ENCODE measurements at places on chromosomes 5 and 9.

GRCh38 chr5:150517272-150518152 is 9.6 kb downstream of the NDST1 start:
- peak; percentile 3 for DNase-seq

DNA sequence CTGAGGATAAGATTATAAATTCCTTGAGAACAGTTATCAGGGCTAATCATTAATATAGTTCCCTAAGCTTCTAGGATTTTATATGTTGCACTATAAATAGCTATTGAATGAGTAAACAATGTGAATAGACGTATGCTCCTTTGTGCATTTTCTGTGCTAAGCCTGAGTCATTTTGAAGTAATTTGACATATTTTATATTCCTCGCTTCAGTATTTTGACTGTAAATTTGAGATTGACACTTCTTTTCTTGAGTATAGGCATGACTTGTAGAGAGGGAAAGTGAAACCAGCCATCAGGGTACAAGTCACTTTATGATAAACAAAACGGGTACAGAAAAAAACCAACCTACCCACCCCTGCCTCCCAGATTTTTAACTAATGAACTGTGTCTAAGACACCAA is 367.7 kb upstream of the PRR16 start:
- no peak for DNase-seq

- DNase-seq = no peak
These were observed 102.0 kb downstream of the MTREX start for GRCh38 chr5:55409775-55410174.

GRCh38 chr5:58912116-58912515 is 329.2 kb downstream of the RAB3C start:
- no peak for DNase-seq

GRCh38 chr5:103375863-103376591 is 117.5 kb downstream of the MACIR start:
- DNase-seq = no peak

DNA sequence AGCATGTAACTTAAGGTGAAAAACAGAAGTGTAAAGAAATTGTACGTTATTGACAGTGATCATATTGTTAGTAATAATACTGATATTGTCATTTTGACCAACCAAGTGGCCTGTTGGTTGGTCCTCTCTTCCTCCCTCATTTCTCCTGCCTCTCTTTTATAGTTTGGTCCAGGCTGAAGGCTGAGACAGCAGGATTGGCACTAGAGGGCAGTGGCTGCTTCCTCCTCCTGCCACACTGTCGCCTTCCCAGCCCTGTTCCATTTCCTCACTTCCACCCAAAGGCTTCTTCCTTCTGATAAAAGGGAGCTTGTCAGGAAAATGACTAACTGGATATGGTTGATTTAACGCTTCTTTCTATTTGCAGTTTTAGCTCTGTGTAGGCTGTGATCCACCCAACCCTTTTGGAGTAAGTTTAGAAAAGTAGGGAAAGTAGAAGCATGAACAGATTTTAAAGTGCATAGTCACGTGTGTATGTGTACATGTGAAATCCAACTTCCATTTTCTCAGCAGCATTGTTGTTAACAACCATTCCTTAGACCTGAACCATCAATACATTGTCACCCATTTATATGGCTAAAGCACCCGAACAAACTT is 35.6 kb downstream of the PTCD2 start:
- DNase-seq = peak; percentile 9

DNA sequence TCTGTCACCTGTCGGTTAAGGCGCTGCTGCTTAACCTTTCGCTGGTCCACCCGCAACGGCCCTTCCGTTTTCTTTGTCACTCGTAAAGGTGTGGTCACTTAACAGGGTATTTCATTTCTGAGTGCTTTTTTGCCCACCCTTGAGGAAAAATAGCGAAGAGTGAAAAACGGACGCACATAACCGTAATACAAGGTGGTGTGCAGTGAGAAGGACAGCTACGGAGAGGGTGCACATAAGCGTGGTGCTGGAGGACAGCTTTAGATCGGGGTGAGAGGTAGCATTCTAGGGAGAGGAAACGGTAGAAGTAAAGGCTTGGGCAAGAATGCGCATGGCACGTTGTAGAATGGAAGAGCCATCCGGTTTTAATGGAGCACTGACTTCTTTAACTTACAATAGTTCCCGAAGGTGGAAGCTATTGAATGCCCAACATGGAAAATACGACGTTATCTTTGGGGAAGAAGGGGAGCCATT is 761 bp downstream of the CCT5 start:
- DNase-seq = no peak

DNA sequence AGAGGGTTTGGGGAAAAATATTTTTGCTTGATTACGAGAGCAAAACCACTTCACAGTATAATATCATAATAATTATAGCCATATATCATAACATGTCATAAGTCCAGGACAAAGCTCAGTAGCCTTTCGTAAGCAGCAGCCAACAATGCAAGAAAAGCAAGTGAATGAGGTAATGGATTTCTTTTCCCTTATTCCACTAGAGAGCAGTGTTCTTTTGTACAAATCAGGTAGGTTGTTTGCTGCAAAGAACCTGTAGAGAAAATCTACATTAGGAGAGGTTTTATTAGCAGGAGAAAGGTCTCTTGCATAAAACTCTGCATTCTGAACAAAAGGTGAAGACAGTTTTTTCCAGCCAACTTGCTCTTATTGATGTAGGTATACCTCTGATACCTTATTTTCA is 1033.4 kb downstream of the TLE4 start:
- peak; percentile 61 for DNase-seq

GRCh38 chr5:175383350-175383749 is 60.6 kb downstream of the DRD1 start:
- DNase-seq = peak; percentile 25

DNA sequence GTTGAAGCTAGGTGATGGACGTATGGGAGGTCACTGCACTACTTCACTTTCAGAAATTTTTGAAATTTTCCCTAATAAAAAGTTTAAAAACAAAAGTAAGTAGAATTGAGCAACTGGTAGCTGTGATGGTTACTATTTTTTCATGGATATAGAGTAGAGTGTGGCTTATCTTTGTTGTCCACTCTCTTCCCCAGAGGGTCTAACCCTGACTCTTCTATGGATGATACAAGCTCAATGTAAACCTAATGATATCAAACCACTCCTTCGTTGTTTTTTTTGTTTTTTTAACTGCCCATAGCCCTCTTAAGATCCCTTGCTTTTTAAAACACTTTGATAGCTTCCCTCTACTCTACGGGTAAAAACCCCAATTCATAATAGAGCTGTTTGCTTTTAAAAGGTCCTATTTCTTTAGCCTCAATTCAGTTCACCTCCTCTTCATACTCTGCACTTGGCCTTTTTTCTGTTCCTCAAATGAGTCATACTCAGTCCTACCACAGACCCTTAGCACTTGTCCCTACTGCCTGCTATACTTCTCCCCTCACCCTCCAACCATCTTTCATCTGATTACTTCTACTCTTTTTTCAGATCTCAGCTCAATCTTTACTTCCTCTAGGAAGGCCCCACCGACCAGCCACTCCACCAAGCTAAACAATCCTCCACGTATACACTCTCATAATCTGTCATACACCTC is 2.6 kb downstream of the HDAC3 start:
- no peak for DNase-seq

GRCh38 chr5:10381803-10382202 is 28.3 kb downstream of the MARCHF6 start:
- DNase-seq = no peak

GRCh38 chr5:71982717-71983395 is 124.4 kb upstream of the MAP1B start:
- DNase-seq = no peak

DNA sequence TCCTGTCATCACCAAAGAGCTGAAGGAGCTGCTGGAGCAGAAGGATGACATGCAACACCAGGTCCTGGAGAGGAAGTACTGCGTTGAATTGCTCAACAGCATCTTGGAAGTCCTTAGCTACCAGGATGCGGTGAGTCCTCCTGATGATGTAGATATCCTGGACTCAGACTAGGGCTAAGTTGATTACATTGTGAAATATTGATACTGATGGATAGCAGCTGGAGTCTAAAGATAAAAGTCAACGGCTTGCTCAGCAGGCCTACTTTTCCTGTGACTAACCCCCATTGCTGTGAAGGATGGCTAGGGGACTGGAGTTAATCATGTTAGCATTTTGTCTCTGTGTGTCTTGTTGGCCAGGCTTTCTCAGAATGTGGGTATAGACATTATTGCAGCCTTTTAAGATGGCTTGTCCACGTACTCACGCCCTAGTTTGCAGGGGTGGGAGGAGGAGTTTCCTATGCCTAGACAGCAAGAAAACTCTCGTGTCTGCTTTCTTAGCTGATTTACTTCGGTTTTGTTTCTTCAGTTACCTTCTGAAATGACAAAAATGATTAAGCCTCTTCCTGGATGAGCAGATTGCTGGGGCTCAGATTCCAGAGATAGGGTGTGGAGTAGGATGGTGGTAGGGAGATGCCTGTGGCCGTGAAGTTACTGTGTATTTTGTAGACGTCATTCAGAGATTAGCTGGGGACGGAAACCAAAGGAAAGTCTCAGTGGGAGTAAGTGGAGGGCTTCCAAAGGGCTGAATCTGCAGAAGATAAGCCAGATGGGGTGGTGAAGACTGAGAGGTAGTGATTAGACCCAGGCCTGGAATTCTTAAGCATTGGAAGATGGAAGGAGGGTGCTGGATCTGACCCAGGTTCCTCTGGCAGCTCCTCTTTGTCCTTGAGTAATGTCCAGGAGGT is 166.3 kb downstream of the DOCK2 start:
- no peak for DNase-seq

DNA sequence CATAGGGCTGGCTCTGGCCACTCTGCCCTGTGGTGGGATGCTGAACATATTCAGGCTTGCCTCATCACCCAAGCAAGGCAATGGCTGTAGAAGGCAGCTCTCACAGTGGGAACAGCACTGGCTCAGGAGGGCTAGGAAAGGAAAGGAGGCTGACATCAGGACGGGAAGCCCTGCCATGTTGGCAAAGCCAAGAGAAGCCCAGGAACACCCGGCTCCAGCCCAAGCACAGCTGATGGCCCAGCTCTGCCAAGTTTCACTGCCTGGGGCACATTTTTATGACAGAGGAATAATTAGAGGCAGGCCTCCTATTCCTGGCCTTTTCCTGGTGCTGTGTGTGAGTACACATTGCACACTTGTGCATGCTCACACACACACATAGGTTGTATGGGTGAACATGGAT is 163.6 kb upstream of the SMIM23 start:
- DNase-seq = no peak

- no peak for DNase-seq
These were observed 642.0 kb downstream of the KIF4B start for GRCh38 chr5:155655569-155655968.

GRCh38 chr9:35603506-35603985 is 1.5 kb upstream of the TESK1 start:
- DNase-seq = no peak

- no peak for DNase-seq
These were observed 7.3 kb downstream of the ECM2 start for GRCh38 chr9:92528522-92528849.

GRCh38 chr5:20041326-20042274 is 53.6 kb upstream of the CDH18 start:
- no peak for DNase-seq

- no peak for DNase-seq
These were observed 106.6 kb upstream of the CDH6 start for GRCh38 chr5:31086839-31087415.

- DNase-seq = no peak
These were observed 57.3 kb upstream of the PJA2 start for GRCh38 chr5:109467058-109467457.

DNA sequence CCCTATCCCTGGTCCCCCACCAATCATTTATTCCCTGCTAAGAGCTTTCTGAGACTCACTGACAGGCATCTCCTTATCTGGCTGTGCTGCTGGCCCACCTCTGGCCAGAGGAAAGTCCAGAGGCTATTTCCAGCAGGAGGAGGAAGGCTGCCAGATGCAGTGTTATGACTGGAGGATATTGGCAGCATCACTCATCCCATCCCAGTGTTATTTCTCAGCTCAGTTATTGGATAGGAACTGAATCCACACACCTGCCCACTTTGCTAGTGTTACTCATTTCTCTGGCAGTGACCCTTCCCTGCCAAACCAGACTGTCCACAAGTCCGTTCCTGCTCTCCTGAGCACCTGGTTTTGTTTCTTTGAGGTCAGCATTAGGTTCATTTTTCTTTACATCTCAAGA is 228.2 kb downstream of the GRIA1 start:
- no peak for DNase-seq

GRCh38 chr9:134299068-134299467 is 27.2 kb upstream of the RXRA start:
- no peak for DNase-seq

DNA sequence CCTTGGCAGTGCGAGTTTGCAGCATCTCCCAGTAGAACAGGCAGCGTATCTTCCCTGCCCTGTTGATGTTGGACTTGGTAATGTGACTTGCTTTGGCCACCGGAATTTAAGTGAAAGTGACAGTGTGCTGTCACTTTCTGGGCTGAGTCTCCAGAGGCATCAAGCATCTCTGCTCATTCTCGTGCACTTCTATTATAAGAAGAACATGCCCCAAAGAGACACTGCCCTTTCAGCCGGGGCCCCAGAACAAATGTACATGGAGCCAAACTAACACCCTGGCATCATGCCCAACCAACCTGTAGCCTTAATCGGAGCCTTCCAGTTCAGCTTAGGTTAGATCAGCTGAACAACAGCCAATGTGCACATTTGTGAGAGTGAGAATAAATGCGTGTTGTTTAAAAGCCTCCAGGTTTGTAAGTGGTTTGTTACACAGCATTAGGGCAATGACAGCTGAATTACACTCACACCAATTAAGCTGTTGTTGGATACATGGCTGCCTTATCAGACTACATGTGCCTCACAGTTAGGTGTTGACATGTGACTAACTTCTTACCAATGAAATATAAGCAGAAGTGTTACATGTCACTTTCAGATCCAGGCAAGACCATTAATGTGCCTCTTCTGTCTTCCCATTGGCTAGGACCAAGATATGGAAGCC is 22.1 kb upstream of the FRMD3 start:
- no peak for DNase-seq

GRCh38 chr5:131959906-131960305 is 14.4 kb upstream of the MEIKIN start:
- DNase-seq = no peak

- no peak for DNase-seq
These were observed 5.8 kb upstream of the RAB14 start for GRCh38 chr9:121207371-121207940.

GRCh38 chr5:136295914-136296313 is 69.4 kb downstream of the TRPC7 start:
- DNase-seq = no peak

DNA sequence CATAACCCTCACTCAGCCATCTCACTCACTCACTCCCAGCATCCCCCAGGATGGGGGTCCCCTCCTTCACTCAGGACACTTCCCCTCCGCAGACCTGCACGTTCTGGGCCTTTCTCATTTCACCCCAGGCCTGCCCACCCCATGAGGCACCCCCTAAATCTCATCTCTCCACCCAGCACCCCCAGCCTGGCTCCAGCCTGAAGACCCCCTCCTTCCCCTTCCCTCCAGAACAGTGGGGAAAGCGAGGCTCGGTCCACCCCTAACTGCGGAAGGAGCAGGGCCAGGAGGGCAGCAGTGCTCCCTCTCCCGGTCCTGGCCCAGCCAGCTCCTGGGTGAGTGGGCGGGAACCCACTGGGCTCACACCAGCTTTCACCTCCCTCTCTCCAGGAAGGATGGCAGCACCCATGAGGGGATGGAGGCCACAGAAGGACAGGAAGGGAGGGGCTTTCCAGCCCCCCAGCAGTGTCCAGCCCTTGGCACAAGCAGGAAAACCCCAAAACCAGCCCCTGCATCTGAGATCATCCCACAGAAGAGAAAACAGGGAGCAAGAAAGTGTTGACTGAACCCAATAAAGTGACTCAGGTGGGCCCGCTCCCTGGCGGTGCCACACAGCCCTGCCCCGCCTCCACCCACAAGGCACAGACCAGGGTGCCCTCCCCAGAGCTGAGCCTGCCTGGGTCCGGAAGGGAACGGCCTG is 55.0 kb downstream of the LRSAM1 start:
- no peak for DNase-seq
